ENCODE measurements at places on chromosomes 2 and 18.

DNA sequence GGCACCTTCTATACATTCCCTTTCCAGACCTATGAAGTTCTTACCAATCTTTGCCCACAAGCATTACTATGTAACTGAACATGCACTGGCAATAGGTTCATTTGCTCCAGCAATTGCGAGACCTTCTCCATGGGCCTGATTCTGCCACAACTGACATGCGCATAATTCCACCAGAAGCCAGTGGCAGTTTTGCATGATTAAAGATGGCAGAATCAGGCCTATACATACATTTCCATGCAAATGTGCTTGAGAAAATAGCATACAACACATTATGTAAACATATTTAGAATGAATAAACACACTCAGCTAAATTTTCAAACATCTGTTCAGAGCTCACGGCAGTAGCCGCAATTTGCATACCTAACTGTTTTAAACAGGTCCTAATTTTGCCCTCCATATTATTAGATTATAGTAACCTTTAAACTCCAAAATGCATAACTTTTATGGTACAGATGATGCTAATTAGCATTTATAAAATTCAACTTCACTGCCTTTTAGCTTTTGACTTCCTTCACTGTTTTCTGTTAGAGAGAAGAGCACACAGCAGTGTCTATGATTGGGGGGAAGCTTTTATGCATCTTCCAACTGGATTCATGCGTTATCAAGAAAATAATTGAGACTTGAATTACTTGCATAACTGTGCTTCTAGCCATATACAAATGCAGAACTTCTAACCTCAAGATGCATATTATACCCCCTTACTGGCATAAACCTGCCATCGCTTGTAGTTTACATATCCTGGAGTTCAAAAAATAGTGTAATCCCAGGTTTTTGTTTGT is 155.3 kb upstream of the CDH19 start:
- DNase-seq, result no peak

DNA sequence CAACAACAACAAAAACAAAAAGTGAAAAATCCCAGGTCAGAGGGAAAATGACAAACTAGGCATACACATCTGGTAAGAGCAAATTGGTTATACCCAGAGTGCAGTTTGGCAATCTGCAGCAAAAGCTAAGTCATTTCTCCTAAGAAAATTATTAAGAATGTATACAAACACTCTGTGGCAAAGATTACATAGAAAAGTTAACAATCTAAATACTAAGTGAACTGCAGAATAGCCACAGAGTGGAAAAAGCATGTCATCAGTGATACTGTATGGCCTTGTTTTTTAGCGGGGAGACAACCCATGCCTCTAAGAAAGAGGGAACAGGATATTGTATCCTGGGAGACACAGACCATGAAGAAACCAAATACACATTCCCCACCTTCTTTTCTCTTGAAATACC is 136.0 kb upstream of the ITGB6 start:
- DNase-seq, result no peak

DNA sequence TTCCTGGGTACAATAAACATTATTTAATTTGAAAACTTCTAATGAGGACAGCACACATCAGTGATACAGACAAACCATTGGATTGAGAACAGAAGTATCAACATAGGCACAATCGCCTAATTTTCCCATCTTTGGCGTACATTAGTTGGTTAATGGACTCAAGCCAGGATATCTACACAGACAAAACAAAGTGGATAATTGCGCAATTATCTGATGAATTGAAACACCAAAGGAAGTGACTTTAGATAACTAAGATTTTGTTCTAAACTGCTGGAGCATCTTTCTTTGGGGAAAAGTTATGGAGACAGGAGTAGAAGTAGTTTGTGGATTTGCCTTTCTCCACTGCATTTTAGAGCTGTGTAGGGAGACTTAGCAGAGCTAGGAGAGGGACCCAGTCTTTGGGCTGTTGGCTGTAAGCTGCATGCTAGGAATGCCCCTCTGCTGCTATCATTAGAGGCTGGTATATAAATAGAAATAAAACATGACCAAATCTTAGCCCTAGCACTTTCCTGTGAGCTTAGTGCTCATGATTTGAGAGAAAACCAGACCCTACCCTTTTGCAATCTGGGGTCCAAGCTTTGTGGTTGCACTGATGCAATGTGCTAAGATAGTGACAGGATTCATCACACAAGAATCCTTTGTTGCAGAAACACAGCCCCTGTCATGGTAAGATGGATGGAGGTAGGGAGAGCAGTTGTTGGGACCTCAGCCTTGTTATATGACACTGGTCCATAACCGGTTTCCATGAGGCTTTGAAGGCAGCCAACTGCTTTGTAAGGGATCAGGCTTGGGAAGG is 264.5 kb upstream of the PIK3C3 start:
- no peak for DNase-seq

- DNase-seq, result no peak
Measured at GRCh38 chr18:44786688-44787087, 106.0 kb downstream of the SETBP1 start.

DNA sequence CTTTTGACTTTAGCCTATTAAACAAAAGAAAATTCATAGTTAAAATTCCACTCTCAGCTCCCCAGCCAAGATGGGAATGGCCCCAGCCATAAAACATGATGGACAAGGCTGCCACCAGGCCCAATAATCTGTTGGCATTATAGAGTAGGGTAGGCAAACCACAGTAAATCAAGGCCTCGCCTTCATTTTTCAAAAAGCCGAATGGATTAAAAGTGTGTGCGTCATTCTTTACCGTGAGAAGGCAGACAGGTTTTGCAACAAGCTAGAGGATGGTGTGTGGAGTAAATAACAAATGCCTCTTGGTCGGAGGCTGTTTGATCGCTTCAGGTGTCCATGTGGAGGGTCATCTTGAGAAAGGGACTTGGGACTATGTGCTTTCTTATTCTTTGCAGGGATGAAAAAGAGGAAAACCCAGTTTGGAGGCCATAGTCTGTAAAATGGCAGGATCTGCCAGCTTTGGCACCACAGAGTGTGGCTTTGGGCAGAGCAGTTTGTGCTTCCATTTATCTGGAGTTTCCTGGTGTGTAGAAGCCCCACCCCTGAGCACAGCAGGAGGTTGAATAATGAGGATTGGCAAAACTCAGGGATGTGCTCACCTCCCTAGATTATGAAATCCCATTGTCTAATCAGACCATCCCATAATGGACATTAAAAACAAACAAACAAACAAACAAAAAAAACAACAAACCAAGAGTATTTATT is 57.1 kb upstream of the ITGB6 start:
- DNase-seq, result no peak

- no peak for DNase-seq
Measured at GRCh38 chr18:60295674-60296073, 76.9 kb downstream of the MC4R start.

DNA sequence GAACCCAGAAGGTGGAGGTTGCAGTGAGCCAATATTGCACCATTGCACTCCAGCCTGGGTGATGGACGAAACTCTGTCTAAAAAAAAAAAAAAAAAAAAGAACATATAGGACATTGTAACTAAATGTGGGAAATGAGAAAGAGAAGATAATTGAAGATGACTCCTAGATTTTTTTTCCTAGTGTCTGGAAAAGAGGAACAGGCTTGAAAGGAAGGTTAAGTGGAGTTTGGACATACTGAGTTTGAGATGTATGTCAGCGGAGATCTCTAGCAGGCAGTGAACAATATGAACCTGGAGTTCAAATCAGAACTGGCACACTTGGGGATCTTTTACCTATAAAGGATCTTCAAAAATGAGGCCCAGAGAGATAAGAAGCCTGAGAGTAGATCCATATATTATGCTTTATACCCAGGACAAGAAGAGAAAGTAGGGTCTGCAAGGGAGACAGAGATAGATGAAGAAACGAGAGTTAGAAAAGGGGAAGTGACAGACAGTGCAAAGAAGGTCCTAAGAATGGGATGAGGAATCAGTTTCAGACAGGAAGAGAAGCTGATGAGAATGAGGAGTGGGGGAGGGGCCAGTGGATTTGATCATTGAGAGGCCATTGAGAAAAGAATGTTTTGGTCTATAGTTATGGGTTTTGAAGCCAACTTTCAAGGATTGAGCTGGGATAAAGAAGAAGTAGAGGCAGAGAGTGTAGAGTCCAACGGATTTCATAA is 46.9 kb upstream of the CD28 start:
- no peak for DNase-seq

DNA sequence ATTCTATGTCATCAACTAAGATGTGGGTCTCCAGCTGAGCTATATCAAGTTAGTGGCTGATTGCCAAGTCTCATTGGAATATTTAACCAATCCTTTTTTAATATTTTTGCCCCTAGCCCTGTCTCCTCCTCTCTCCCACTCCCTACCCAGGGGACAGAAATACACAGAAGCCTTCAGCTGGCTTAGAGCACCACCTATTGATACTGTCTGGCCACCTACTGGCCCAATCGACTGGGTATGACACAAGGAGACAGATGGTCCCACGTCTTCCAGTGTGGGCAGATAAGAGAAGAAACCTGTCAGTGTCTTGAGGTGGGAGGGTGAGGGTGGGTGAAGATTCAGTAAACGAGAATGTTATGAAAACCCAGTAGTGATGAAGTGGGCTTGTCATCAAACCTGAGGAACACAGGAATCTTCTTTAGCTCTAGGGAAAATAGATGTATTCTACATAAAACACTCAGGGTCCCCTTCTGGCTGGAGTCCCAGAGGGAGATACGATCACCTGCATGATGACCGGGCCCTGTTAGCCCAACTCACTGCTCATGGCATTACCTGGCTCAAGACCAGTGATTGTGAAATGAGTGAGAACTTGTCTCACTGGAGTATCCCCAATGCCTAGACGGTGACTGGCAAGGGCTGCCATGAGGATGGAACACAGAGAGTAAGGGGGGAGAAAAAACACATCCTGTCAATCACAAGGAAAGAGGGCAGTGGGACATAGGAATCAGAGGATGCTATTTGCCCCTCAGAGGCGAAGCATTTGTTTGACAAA is 26.7 kb downstream of the POLR1A start:
- DNase-seq, result peak; percentile 3

GRCh38 chr2:54388076-54388475 is 68.1 kb upstream of the SPTBN1 start:
- no peak for DNase-seq

DNA sequence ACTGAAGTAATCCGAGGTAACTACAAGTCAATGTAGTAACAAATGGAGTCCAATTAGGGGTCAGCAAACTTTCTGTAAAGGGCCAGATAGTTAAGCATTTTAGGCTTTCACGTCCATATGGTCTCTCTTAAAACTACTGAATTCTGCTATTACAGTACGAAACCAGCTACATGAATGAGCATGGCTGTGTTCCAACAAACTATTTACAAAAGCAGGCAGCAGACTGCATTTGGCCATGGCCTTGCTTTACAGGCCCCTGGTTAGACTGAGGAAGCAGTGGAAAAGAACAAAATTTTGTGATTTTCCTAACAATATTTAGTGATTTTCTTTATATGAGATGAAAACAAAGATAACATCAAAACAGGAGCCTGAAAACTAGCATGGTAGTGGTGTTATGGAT is 64.0 kb downstream of the RTN4 start:
- no peak for DNase-seq

DNA sequence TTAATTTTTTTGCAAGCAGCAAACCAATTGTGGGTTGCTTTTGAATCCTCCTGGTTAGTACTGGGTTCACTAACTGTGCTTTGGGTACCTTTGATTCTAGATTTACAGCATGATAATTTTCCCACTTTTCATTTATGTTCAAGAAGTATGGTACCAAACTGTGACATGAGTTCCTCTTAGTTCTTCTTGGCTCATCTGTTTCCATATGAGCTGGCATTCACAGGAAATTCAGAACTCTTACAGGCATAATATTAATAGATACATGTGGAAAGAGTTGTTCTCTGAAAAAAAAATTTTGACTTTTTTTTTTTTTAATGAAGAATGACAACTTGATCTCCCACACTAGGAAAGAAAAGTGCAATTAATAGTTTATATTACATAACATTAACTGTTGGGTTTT is 59.4 kb downstream of the FMNL2 start:
- no peak for DNase-seq

DNA sequence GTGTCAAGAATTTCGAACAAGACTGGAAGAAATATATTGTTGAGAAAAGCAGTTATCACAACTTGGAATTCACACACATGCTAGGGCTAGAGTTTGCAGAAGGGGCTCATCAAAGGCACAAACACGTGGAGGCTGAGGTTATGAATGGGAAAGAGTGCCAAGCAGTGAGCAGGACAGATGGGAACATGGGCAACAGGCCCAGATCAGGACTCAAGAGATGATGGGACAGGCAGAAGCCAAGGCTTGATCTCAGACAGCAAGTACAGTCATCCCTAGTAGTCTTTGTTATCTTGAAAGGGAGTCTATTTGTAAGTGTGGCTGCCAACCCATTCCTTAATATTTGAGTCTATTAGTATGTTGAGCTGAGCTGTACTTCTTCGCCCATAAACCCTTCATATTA is 22.2 kb upstream of the EPC2 start:
- no peak for DNase-seq

DNA sequence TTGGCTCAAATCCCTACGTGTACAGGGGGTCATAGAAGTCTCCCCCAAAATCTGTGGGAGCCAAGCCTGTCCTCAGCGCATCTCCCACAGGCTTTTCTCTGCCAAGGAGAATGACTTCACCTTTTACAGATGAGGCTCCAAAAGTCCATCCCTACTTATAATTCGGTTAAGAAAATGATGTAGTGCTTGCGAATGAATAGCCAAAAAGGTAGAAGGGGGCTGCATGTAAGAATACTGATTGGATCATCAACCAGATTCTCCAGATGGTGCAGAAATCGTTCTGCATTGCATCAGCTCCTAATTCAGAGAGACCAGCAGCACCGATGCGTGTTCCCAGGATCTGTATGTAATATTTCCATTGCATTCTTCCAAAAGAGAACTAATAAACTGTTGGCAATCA is 91.9 kb downstream of the EPHA4 start:
- DNase-seq, result no peak

DNA sequence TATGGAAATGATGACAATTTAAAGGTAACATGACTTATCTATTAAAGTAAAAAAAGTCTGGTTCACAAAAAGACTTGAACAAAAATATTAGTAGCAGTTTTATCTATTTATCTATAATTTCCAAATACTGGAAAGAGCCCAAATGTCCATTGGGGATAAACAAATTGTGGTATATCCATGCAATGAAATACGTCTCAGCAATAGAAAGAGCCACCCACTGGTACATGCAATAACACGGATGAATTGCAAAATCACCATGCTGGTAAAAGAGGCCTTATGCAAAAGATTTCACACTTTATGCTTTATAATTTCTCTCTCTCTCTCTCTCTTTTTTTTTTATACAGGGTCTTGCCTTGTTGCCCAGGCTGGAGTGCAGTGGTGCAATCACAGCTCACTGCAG is 91.4 kb upstream of the ASAP2 start:
- no peak for DNase-seq

DNA sequence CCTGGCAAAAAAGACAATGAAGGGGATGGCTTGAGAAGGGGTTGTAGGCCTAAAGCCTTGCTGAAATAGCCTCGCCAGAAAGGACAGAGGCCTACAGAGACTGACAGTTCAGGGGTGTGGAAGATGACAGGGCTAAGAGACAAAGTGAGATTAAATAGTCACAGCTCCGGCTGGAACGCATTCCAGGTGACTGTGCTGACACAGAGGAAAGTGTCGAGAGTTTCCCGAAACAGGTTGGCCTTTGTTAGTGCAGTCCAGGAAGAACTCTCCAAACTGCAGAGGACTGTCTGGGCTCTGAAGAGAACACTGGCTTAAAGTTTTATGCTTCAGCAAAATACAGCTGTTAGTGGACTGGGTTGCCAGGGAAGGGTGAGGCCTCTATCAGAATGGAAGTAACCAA is 52.8 kb downstream of the METTL4 start:
- DNase-seq, result no peak
